Cortex of kidney (tissue), 1 donor: ENCODE measurements at places on chromosomes 12 and 14.

DNA sequence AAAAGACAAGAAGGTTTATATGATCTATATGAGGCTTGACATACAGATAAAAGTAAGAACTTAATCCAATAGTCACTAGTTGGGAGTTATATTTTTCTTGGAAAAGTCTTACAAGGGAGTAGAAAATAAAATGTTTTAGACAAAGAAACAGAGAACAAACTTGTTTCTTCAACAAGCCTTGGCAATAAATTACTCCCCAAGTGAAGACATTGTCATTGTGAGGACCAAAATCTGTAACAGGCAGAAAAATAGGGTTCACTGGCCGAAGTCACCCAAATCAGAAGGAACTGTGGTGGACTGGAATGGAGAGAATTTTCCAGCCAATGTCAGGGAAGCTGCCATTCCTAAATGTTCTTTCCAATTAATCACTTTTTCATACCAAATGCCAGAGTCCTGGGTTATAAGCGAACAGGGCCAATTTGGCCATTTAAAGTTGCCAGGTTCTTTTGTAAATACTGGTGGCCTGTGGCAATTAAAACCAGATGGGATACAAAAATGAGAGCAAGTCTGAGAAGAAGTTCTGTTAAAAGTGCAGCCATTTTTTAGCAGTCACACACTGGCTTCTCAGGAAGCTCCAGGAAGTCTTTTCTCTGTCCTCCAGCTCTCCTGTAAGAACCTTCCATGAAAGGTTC is 117.3 kb upstream of the OVCH1 start:
- DNase-seq, result no peak

GRCh38 chr12:56162468-56163290 is 4.5 kb downstream of the MYL6 start:
- DNase-seq, result no peak

GRCh38 chr12:2011643-2012607 is 7.7 kb upstream of the DCP1B start:
- DNase-seq, result no peak

- DNase-seq, result no peak
Observed at GRCh38 chr12:2300168-2300567, 247.4 kb downstream of the CACNA1C start.

DNA sequence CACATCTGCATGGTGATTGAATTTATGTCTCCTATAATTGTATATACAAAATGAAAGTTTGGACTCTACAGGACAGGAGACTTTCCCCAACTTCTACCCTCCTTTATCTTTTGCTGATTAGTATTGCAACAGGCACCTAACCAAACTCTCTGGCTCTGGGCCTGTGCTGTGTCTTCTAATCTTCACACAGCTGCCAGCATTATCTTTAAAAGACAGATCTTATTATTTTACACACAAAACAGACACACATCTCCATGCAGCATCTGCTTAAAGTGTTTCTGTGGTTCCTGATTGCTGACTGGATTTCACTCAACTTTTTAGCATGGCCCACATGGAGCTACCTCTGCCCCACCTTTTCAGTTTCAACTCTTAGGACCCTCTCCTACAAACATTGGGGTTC is 154.9 kb upstream of the PELI2 start:
- no peak for DNase-seq

DNA sequence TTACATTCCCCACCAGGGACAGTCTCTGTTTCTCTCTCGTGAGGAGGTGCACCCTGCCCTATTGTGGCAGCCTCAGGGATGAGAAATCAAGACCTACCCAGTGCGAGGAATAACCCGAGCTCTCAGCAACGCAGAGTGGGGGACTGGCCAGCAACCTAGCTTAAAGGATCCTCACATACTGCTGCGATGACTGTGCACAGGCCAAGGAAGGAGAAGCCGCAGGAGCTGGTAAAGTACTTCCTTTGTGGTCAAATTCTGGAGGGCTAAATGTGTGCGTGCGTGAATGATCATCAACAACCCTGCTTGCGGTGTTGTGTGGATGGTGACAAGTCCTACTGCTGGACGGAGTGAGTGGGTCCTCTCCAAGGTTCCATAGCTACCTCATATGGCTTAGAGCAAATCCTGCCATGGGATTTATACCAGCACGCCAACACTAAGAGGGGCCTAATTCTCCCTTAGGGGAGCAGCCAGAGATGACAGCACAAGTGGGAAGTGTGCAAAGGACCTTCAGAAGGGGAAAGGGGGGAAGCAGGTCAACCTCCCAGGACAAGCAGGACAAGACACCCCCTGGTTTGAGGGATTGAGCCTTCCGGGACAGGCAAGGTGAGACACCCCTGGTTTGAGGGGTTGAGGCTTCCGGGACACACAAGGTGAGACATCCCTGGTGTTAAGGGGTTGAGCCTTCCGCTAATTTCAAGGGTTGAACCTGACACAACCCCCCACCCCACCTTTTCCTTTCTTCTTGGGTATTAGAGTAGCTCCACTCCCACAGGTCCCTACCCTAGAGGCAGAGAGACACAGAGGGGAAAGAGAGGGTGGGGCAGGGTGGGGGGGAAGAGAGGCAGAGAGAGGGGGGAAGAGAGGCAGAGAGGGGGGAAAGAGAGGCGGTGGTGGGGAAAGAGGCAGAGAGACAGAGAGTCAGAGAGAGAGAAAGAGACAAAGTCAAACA is 58.8 kb upstream of the AP4S1 start:
- DNase-seq, result no peak

DNA sequence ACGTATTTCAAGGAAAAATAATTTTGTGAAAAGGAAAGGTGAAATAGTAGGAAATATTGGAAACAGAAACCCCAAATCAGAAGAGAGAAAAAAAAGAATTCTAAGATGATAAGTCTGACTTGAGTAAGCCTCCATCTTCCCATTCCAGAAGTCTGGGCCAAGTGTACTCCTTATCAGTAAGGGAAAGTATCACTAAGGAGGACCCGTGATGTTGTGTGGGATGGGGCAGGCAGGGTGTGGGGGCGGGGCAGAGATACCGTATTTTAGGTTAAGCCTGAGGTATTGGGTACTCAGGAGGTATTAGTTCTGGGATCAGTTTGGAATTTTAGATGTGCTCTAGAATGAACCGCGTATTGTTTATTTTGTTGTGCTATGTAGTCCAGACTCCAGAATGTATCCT is 33.8 kb upstream of the PSMA6 start:
- DNase-seq, result no peak

DNA sequence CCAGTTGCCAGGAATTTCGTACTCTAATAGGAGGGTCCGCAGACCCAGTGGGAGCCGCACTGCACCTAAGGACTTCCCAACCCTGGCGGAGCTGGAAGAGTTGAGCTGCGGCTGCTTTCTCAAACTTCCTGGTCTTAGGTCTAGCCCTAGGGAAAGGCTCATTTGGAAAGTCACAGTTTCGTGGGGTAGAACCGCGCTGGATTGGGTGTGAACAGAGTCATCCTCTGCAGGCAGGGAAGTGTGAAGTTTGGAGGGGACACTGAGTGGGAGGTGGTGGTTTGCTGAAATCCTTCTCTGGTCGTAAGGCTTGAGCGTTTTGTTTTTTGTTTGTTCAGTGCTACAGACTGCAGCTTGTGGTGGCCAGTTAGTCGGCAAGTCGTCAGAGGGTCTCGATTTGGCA is 18.8 kb downstream of the PRKAB1 start:
- DNase-seq, result no peak

DNA sequence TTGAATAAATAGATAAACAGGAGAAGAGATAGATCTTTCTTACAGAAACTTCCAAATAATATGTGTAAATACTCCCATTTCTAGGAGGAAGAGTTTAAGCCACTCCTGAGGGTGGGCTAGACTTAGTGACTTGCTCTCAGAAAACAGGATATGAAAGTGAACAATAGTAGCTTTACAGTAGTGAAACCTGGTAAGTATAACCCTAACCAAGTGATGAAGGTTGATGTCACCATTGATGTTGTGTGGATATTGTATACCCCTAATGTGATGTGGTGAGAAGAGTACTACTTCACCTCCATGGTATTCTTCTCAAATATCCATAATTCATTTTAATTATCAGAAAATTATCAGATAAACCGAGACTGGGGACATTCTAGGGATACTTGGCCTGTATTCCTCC is 20.9 kb downstream of the AKAP6 start:
- DNase-seq, result no peak

- DNase-seq, result no peak
Observed at GRCh38 chr12:89862511-89863445, 154.1 kb upstream of the ATP2B1 start.

DNA sequence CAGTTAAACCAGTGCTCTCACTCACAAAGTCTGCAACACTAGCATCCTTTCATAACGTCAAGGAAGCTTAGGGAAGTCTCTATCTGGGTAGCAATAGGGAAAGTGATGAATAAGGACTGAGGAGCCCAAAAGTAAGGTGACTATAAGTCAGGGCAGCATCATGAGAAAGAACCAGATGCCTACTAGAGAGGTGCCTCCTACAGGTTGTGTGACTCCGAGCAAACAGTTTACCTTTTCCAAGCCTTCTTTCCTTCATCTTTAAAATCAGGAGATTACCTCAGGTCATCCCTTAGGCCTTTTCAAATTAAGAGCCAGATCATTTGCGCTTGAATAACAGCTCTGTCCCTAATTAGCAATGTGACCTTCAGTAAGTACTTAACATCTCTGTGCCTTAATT is 40.2 kb downstream of the RTN1 start:
- no peak for DNase-seq

GRCh38 chr12:46390304-46390703 is 17.7 kb upstream of the SLC38A2 start:
- DNase-seq, result no peak

- DNase-seq, result no peak
Observed at GRCh38 chr14:59678352-59678751, 101.7 kb upstream of the CCDC175 start.

GRCh38 chr12:2355198-2355597 is 302.4 kb downstream of the CACNA1C start:
- DNase-seq, result no peak

GRCh38 chr14:105529319-105529568 is 2.9 kb downstream of the TMEM121 start:
- no peak for DNase-seq

DNA sequence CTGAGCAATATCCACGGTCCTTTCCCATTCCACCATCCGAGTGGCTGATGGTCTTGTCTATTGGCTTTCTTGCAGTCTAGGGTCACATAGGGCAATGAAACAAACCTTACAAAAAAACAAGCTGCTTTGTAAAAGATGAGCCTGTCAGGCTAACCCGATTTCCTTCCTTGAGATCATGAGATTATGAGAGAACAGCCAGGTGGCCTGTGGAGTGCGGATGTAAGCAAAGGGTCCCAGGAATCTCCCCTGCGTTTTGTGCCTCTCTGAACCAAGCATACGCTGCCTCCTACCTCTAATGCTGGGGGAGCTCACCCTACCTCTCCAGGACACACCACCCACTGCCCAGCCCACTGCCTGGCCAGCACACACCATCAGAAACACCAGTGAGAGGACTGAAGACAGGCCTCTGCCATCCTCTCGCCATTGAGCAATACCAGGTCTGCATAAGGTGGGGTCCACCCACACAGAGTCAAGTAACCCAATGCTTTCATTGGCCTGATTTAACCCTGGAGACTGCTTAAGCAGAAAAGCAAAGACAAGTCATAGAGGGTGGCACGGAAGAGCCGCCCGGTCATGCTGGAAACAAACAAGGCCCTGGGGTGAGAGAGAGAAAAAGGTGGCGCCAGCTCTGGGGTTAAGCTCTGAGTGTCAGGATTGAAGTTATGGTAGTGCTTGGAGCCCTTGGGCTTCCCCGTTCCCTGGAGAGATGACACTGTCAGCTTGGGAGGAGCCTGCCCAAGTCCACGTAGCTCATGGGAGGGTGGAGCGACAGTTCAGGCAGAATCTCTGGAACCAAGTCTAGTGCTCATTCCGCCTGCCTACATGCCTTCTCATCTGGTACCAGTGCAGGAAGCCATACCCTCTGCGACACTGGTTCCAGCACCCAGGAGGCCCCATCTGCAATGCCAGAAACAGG is 46.6 kb downstream of the CALM1 start:
- no peak for DNase-seq

GRCh38 chr12:112458751-112459150 is 40.0 kb downstream of the PTPN11 start:
- DNase-seq, result no peak

DNA sequence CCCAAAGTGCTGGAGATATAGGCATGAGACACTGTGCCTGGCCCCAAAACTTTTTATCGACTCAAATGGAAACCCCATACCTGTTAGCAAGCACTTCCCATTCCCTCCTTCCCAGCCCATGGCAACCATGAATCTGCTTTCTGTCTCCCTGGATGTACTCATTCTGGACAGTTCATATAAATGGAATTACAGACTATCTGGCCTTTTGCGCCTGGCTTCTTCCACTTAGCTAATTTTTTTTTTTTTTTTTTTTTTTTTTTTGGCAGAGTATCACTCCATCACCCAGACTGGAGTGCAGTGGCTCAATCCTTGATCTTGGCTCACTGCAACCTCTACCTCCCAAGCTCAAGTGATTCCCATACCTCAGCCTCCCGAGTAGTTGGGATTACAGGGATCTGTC is 134.5 kb upstream of the MED13L start:
- no peak for DNase-seq

- no peak for DNase-seq
Observed at GRCh38 chr14:38079268-38079667, 128.4 kb upstream of the SSTR1 start.

GRCh38 chr14:33039311-33039710 is 100.6 kb downstream of the NPAS3 start:
- DNase-seq, result no peak

DNA sequence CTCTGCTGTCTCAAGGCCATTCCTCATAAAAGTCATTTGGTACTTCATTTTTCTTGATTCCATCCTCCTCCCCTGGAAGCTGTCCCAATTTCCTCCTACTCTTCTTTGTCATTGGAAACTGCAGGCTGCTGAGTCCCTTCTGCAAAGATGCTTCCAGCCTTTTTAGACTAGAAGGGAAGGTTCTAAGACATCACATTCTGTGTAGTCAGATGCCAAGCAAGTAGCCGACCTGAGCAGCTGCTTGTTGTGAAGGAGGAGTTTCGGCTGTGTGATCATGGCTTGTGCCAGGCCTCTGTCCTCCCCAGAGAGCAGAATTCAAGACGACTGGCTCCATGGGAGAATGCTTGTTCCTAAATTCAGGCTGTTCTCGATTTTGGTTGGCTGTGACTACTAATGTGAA is 8.7 kb downstream of the RFC5 start:
- DNase-seq, result no peak

GRCh38 chr14:61662437-61663311 is 32.6 kb upstream of the HIF1A start:
- DNase-seq, result no peak

DNA sequence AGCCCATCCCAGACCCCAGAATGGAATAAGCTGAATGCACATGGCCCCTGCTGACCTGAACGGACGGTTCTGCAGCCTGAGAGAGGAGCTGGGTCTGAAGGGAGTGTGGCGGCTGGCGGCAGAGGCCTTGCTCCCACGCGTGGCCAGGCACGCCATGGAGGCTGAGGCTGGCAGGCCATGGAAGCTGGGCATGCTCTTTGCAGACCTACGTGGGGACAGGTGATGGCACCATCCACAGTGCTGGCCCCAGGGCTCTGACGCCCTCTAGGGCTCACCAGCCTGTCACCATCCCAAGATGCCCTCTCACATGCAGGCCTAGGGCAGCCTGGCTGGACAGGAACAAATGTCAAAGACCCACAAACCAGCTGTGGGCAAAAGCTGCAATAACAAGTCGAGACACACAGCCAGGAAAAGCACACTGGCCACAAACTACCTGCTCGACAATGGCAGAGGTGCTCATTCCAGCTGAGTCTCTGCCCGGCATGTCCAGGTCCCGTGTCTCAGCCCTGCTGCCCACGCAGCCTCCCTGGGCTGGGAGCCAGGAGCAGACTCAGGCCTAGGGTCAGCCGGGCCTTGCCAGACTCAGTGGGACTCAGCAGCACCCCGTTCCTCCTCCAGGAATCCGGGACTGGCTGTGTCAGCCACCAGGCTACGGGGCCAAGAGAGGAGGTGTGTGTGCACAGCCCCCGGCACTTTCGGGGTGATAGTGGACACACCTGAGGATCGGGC is 19.7 kb downstream of the BTBD6 start:
- no peak for DNase-seq
